ENCODE measurements at places on chromosomes 2 and 18.

DNA sequence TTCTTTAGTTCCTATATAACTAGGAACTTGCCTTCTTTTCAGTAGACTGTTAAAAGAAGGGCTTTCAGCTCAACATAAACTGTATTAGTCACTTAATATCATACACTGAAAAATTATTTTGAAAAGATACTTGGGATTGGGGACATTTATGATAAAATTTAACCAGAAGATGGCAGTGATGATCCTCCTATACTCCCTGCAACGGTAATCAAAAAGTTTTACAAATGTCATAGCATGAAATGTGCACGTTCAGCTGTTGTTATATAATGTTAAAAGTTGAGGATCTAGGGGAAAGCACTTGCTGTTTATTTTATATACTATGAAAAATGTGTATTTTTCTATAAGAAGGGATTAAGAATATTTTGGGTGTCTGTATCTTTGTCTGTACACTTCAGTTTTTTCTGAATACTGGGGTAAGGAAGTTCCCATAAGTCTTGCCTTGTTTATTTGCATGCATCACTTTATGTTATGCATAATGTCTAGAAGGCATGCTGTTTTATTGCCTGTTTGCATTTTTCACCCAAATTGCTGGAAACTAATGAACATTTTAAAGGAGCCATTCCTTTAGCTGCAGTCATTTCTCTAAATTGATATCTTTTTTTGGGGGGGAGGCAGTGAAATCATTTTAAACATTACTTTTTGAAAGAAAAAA, 19.0 kb downstream of the DYNC1I2 start:
- DNase-seq, result no peak

DNA sequence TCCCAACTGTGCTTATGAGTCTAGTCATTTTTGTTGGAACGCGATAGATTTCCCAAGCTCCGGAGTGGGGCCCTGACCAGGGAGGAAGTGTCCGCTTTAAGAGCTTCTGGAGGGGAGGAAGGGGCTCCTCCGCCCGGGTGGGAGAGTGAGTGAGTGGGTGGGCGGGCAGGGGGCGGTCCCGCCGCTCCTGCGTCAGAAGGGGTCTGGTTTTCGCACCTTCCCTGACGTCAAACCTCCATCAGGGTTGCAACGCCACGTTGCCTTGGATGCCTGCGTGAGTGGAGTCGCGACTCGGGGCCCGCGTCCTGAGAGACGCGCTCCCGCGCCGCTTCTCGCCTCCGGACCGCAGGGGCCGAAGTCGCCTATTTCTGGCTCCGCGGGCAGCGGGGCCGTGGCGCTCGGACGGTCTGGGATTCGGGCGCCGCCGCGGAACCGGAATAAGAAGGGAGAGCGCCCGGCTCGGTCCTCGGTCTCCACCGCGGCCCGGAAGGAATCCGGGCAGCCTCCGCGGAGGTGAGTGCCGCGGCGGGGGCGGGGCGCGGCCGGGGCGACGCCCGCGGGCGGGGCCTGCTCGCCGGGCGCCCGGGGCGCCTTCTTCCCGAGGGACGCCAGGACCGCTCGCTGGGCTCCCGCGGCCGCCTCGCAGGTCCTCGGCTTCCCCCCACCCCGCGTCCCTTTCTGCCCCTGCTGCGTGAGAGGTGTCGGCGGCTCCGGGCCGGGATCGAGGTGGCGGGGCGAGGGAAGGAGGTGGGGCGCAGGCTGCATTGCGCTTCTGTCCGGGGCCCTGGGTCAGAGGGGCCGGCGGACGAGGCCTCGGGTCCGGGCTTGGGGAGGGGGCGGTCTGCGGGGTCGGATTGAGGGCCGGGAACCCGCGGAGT, at the start of gene ZDBF2:
Gene ZDBF2, plus strand, starts transcription at position 230 of the 878 bp plus-strand sequence. CDS start 7,187 bp downstream, outside the sequence.
- DNase-seq, result peak; percentile 60

DNA sequence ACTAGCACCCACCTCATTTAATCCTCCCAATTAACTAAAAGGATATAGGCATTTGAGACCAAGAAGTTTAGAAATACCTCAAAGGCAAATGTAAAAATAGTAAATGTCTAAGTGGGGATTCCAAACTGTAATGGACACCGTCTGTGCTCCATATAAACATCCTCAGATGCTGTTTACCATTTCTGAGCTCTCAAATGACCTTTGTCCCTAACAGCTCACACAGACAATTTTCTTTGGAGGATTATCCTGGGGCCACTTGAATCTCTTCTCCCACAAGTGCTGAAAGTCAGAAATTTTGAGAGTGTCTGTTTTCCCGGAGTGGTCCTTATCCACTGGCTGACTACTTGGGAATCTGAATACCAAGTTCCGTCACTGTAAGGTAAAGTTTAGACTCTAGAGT, 1418.9 kb downstream of the LRP1B start:
- no peak for DNase-seq

- no peak for DNase-seq
These were observed 78.8 kb upstream of the PELI1 start for GRCh38 chr2:64223055-64223454.

DNA sequence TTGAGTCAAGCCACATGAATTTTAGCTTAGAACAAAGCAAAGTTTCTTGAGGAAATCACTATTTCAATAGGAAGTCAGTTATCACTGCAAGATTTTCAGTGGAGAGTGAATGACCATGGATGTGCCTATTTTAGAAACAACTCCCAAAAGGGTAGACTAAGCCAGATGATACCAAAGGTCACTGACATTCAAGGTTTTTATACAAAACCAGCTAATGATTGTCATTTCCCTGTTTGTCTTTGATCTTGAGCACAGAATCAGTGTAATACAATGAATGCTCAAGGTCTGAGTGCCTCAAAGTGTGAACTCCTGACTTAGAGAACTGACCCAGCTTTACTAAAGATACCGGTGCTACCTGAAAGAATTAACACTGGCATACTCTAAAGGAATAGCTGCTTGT, 60.5 kb downstream of the CDH2 start:
- DNase-seq, result no peak

- DNase-seq, result no peak
These were observed 8.0 kb downstream of the KLF7 start for GRCh38 chr2:207157731-207158130.

DNA sequence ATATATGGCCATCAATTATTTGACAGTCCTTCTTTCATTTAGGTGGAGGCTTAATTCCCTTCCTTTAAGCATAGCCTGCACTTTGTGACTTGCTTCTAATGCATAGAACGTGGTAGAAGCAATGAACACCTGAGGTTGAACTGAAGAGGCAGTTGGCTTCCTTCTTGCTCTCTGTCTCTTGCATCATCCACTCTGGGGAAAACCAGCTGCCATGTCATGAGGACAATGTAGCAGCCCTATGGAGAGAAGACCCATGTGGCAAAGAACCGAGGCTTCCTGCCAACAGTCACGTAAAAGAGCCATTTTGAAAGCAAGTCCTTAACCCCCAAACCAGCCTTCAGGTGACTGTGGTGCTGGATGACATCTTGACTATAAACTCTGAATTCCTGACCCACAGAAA, 46.8 kb downstream of the ATOH8 start:
- DNase-seq, result no peak

GRCh38 chr18:65990944-65991708, 240.3 kb downstream of the CDH7 start:
- no peak for DNase-seq

Measured in activated CD4-positive, alpha-beta T cell treated with anti-CD3 and anti-CD28 coated beads for 48 hours (primary cell).